ENCODE measurements at places on chromosomes 11 and 22. TPM values are rescaled to one million over a fixed set of nuclear protein-coding genes. Genes with fewer than 3 reads are reported as not detected.

Gene GPR83
- total RNA-seq, result 0.11 TPM

Gene ACTN3
- total RNA-seq, result 0.33 TPM

Gene PDGFB
- 2.3 TPM for total RNA-seq

Gene TECTA
- 0.29 TPM for total RNA-seq

Data from CD8-positive, alpha-beta memory T cell (primary cell).